A549 treated with dexamethasone at 1 μM for 4 hours (cell line): ENCODE measurements at places on chromosomes 5 and 9. TPM values are rescaled to one million over a fixed set of nuclear protein-coding genes. Genes with fewer than 3 reads are reported as not detected.

The UAP1L1 gene
- 8.1 to 15.8 TPM (median 11.1 TPM) in 5 replicates for total RNA-seq

The ADAMTS16 gene
- 1.3 to 1.5 TPM (median 1.4 TPM) in 5 replicates for total RNA-seq

The PCDHB13 gene
- total RNA-seq: 0.04 to 0.09 TPM (median 0.07 TPM) in 5 replicates

The SPEF2 gene
- 1.2 to 2.6 TPM (median 2.0 TPM) in 5 replicates for total RNA-seq

The NDUFAF2 gene
- total RNA-seq: 65.4 to 88.4 TPM (median 67.0 TPM) in 5 replicates

The CDK9 gene
- 42.0 to 50.0 TPM (median 43.1 TPM) in 5 replicates for total RNA-seq

The BAAT gene
- total RNA-seq: 0.32 to 0.58 TPM (median 0.42 TPM) in 5 replicates

The NME5 gene
- total RNA-seq: not detected in 5 replicates

The TMEFF1 gene
- total RNA-seq: 0.59 to 1.3 TPM (median 0.95 TPM) in 5 replicates

The TEX48 gene
- not detected in 5 replicates for total RNA-seq

The UHRF2 gene
- 20.0 to 28.2 TPM (median 27.0 TPM) in 5 replicates for total RNA-seq

The TRPM3 gene
- not detected in 5 replicates for total RNA-seq

The SH3PXD2B gene
- 17.2 to 23.9 TPM (median 23.3 TPM) in 5 replicates for total RNA-seq

The RELL2 gene
- total RNA-seq: 3.0 to 4.2 TPM (median 3.8 TPM) in 5 replicates

The LECT2 gene
- total RNA-seq: not detected in 5 replicates

The IFNB1 gene
- total RNA-seq: 0.10 TPM in 1 of 5 replicates, not detected in the others

The C1QTNF2 gene
- 0.08 to 0.16 TPM (median 0.09 TPM) in 5 replicates for total RNA-seq

The NSG2 gene
- 0.07 TPM in 1 of 5 replicates, not detected in the others for total RNA-seq

The PLAC8L1 gene
- total RNA-seq: 0.21 to 0.38 TPM (median 0.27 TPM) in 3 of 5 replicates, not detected in the others

The TMEM215 gene
- 0.02 TPM in 3 of 5 replicates, not detected in the others for total RNA-seq

The RORB gene
- not detected in 5 replicates for total RNA-seq

The DEPDC1B gene
- 12.5 to 15.9 TPM (median 14.4 TPM) in 5 replicates for total RNA-seq

The LEAP2 gene
- total RNA-seq: 0.48 to 0.98 TPM (median 0.75 TPM) in 5 replicates

The CCL27 gene
- 0.13 TPM in 2 of 5 replicates, not detected in the others for total RNA-seq

The NAIF1 gene
- 4.9 to 8.2 TPM (median 7.3 TPM) in 5 replicates for total RNA-seq

The FOXD4L5 gene
- 0.04 to 0.05 TPM (median 0.05 TPM) in 3 of 5 replicates, not detected in the others for total RNA-seq
